Dermis blood vessel endothelial cell (primary cell): ENCODE measurements at places on chromosomes 7 and 10.
A peak's percentile ranks its signal among the peaks of the same experiment; 100 is the strongest.

DNA sequence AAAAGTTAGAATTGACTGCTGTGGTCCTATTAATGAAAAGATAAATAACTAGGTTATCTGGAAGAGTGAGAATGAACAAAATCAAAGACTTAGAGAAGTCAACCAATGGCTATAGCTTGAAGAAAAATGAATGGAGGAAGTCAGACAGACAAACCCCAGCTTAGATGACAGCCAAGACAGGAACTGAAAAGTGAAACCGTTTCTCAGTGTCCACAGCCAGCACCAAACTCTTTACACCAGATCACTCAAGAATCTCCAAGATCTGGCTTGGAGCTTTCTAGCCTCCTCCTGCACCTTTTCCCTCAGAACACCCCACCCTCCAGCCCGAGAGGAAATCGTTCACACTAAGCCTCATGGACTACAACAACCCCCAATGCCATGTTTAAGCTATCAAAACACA, 167.0 kb downstream of the SFMBT2 start:
- no peak for DNase-seq

DNA sequence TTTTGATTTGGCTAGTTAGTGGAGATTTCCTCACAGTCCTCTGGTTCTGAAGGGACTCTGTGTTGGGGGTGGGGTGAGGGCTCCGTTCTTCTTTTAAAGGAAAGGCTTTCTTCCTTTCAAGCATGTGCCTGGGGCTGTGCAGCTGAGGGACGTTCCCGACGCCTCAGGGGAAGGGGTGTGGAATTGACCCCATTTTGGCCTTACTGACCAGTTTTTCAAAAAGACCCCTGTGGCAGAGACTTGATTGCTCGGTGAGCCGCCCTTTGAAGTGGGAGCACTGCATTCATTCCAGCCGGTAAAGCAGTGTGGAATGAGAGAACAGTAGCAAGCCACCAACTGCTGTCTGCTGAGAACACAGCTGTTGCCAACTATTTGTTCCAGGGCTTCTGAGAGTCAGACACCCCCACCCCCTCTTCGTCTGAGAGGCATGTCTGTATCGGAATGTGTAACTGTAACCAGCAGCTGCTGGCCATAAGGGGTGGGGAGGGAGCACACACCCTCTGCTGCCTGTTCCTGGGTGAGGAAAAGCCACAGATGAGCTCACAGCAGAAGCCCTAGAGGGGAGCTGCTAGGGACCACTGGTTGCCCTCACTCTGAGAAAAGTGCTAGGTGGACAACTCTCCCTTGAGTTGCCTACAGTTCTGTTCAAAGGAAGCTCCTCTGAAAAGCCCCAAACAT, 33.2 kb downstream of the WBP1L start:
- DNase-seq = peak; percentile 93

GRCh38 chr10:79293841-79294581, 53.3 kb upstream of the PPIF start:
- DNase-seq = peak; percentile 57

DNA sequence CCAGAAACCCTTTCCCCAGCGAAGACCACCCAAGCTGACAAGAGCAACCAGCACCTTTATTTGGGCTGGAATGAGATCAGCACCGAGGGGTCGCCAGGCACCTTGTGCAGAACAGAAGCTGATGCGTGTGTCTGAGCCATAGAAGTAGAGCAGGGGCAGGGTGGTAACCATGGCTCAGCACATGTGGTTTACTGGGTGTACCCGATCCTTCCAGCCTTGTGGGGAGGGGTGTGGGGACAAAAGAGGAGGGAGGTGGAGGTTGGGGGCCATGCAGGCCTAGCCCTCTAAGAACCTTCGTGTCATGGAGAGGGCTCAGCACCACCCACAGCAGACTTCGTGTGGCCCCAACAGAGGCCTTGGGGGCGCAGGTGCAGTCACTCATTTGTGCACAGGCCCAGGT, 84.0 kb upstream of the GTF2I start:
- DNase-seq = no peak

DNA sequence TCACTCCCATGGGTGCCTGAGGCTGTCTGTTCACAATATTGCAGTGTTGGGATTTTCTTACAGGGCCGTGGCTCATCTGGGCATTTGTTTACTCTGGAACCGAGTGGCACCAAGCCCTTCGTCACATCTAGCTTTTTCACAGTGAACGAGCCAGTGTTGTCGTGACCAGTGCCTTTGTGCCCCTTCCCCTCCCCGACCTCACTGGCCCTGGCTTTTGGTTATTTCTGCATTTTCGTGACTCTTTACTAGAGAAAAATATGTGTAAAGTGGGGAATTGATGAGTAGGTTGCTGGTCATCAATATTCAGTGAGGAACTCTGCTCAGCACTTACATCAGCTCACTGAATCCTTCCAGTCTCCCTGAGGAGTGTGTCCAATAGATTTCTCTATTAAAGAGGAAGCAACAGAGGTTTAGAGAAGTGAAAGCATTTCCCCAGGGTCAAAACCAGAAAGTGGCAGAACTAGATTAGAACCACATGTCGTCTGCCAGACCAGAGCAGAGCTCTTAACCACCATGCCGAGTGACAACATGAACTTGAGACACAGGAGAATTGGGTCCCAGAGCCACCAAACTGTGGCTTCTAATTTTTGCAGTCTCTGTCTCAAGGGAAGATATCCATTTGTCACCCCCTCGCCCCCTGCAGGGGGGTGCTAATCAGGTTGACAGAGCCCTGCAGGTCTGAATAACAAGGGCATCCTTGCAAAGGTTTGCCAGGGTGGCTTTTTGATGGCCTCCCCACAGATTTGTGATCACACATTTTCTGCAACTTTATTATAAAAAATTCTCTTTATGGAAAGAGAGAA, 125.3 kb downstream of the CHN2 start:
- DNase-seq = no peak

DNA sequence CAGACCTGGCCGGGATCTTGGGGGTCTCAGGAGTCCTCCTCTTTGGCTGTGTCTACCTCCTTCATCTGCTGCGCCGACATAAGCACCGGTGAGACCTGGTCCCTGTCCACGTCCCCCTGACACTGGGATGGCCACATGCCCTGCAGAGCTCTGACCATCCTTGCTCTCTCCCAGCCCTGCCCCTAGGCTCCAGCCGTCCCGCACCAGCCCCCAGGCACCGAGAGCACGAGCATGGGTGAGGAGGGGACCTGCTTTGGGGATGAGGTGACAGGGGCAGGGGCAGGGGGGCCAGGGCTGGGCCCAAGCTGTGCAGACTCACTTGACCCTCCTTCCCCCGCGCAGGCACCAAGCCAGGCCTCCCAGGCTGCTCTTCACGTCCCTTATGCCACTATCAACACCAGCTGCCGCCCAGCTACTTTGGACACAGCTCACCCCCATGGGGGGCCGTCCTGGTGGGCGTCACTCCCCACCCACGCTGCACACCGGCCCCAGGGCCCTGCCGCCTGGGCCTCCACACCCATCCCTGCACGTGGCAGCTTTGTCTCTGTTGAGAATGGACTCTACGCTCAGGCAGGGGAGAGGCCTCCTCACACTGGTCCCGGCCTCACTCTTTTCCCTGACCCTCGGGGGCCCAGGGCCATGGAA, 959 bp downstream of the PVRIG start:
- DNase-seq = no peak

DNA sequence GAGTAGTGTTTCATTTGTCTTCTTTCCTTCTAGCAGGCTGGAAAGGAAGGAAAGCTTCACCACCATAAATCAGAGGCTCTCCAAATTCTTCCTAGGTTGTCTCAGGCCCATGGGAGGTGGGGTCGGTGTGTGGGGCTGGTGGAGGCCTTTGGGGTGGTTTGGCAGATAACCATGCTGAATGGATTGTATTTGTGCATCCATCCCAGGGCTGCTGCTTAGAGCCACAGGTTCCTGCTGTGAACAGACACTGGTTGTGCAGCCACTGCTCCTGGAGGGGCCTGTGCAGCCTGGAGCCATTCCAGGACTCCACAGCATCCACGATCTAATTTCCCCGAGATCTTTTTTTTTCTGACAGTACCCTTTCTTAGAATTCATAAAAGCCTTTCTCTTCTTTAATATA, 741.8 kb downstream of the SUGCT start:
- no peak for DNase-seq

DNA sequence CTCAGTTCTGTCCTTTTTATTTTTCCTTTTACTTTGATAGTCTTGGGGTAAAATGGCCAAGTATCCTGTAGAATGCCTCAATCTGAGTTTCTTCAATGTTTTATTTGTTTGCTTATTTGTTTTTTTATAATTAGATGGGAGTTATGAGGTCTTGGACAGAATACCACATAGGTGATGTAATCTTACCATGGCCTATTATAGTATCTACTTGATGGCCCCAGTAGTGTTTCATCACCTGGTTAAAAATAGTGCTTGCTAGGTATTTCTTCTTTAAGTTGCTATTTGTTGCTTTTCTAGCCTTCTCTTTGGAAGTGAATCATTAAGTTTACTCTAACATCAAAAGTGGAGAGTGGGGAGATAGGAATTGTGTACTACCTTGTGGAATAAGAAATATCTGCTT, 1020.0 kb upstream of the KCND2 start:
- DNase-seq = no peak

DNA sequence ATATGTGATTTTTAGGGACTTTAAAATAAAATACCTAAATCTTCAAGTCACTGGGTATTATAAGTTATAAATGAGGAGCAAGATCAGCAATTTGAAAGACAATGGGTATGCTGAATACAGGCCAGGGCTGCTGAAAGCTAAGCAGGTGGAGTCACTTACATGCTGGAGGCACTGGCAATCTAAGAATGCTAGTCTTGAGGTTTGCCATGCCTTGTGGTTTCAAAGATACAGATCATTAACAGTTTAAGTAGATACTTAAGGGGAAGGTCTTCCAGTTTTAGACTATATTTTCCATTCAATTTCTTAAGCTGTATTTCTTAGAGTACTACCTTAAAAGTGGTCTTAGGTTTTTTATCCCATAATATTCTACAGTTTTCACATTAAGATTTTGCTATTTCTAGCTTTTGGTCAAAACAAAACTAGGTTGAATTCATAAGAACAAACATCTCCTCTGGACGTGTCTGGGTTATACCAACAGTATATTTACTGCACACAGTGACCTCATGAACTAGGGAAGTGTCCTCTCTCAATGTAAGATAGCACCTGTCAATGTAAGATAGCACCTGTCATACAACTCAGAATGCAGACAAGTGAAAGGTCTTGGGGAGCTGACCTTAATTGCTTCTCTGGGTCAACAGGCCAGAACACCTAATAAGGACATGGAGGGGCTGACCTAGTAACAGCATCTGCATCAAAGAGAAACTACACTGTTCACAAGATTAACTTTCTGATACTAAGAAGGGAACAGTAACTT, 2.0 kb downstream of the SRI start:
- DNase-seq = peak; percentile 2

DNA sequence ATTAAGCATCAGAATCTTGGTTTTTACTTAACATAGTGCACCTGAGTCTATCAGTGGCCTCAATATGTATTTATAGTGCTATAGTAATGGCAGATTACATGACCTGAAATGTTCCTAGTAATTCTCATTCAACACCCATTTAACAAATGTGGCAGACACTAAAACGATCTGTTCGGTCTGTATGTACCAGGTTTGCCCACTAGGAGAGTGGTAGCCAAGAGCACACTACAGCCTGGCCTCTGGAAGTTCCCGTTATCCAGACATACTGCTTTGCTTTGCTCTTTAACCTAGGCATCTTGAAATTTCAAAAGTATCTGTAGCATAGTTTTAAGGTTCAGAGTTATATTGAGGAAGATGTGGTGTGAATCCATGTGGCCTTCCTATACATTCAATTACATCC, 395.7 kb upstream of the NRG3 start:
- DNase-seq = no peak

- peak; percentile 98 for DNase-seq
These were observed 31.2 kb downstream of the GSTO2 start for GRCh38 chr10:104300002-104300735.

- DNase-seq = no peak
These were observed 37.4 kb downstream of the HSPA12A start for GRCh38 chr10:116704926-116705325.
